ENCODE measurements at places on chromosomes 12 and 14.

- peak; percentile 44 for DNase-seq
Observed at GRCh38 chr14:102622262-102622885, 29.9 kb downstream of the RCOR1 start.

- no peak for DNase-seq
Observed at GRCh38 chr12:79250960-79251755, 386.6 kb downstream of the SYT1 start.

DNA sequence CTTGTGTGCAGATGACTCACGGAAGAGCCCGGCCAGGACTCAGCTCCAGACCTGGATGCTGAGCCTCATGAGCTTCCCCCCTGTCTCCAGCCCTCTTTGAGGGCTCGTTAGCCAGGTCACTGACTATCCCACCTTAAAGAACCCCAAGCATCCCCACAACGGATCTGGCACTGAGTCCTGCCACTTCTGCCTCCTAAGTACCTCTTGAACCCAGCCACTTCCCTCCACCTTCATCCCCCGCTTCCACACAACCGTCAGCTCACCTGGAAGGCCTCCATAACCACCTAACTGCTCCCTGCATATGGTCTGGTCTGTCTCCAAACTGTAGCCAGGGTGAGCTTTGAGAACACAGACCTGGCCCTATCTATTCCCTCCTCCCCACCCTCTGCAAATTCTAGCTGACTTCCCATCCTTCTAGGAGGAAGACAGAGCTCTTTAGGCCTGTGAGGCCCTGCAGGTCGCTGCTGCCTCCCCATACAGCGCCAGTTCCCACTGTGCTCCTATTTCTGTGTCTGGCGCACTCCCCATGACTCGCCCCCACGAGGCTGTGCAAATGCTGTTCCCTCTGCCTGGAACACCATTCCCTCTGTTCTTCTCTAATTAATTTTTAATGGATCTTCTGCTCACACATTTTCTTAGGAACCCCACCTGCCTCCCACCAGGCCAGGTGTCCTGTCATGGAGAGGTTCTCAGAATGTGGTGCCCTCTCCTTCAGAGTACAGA lies 2.9 kb upstream of the HSP90AA1 start:
- DNase-seq = no peak

- DNase-seq = no peak
Observed at GRCh38 chr12:93109551-93110203, 180.6 kb upstream of the EEA1 start.

DNA sequence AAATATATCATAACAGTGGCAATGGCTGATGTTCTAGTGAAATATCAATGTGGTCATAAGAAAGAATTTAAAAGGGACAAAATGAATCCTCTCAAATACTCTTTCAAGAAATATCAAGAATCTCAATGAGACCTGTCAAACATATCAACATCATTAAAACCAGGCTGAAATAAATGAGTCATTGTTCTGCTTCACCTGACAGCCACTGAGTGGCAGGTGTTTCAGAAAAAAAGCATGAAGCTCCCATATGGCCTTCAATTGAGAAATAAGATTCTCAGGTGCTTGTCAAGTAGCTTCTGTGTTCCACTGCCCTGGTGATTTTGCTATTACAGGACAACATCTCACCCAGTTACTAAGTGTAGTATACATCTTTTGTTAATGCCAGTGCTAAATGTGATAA lies 21.5 kb downstream of the ANAPC5 start:
- no peak for DNase-seq

DNA sequence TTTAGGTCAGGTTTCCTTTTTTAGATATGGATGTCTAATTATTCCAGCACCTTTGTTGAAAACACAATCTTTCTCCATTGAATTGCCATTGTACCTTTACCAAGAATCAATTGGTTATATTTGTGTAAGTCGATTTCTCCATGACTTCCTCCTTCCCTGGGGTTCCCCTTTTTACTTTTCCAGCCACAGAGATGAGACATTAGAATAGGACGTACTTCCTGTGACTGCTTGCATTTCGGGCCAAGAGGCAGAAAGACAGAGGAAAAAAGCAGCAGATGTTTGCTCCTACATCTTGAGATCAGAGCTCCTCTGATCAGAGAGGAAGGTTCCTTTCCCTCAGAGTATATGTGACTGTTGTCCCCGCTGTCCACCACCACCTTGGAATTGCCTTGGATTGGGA lies 453.7 kb upstream of the RGS6 start:
- no peak for DNase-seq

DNA sequence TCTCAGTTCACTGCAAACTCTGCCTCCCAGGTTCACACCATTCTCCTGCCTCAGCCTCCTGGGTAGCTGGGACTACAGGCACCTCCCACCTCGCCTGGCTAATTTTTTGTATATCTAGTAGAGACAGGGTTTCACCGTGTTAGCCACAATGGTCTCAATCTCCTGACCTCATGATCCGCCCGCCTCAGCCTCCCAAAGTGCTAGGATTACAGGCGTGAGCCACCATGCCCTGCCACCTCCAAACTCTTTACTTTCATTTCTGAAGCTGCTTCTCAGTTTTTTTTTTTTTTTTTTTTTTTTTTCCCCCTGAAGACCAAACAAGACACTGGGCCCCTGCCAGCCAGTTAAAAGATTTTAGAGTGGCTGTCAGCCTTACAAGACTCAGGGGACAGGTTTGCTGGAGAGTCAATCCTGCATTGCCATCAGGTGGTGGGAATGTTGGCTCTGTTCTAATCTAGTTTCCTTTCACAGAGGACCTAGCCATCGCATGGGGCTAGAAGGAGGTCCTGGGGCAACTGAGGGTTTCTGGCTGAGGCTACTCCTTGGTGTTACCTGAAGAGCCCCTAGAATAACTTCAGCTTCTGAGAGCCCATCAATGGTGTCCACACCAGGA lies 37.4 kb upstream of the HIGD1C start:
- no peak for DNase-seq

DNA sequence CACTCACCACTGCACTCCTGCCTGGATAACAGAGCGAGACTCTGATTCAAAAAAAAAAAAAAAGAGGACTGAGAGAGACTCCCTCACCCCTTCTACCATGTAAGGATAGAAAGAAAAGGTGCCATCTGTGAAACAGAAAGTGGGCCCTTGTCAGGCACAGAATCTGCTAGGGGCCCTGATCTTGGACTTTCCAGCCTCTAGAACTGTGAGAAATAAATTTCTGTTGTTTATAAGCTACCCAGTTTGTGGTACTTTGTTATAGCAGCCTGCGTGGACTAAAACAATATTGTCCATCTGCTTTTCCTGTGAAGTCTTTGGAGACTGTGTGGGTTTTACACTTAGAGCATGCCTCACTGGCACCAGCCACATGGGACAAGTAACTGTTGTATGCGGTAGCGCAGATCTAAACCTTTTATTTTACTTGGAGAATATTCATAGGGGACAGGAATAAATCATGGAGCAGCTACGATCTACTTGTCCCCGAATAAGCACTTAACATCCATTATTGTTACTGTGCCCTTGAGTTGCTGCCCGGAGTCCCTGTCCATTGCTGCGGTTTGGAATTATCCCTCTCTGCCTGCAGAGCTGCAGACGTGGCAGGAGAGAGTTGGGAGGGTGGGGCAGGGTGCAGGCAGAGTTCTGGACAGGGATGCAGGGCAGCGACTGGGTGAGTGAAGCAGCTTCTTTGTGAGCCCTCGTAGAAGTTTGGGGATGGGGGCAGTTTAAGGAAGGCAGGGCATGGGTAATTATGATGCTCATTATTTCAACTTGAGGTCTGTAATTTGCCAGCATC lies 52.4 kb upstream of the STON2 start:
- no peak for DNase-seq

- DNase-seq = no peak
Observed at GRCh38 chr14:72666610-72667009, 227.3 kb downstream of the DPF3 start.

DNA sequence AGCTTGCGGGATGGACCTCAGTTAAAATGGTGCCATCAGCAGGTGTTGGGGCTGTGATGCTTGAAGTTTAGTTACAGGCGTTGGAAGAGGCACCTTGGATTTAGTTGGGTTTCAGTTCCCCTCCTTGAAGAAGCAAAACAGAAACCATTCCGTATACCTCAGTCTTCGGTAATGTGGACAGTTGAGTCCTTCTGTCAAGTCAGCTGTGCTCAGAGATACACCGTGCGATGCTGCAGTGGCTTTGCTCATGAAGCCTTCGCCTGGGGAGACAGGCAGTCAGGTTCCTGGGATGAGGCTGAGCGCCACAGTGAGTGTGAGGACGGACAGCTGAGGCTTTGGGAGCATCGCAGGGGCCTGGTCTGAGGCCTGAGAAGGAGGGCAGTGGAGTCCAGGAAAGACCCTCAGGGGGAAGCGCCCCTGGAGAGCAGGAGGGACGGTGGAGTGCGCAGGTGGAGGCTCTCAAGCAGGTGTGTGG lies 7.4 kb downstream of the RAN start:
- peak; percentile 21 for DNase-seq

DNA sequence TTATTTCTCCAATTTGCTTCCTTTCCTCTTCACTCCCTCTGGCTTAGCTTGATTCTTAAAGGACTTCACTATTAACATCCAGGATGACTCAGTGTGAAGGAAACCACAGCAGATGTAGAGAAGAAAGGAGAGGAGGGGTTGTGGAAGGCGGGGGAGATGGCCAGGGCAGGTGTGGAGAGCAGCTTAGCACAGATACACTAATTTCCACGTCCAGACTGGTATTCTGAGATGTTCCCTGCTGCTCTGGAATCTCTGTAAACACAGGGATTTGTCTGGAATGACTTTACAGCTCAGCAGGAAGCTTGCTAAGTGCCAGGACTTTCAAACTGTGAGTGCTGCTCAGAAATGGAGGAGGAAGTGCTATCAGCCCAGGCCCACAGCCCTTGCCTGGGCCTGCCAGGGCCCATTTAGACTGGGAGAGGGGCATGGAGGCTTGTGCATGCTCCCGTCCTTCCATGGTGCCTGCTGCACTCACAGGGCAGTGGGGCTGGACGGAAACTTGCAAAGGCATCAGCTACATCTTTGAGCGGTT lies 202.5 kb upstream of the DDHD1 start:
- DNase-seq = peak; percentile 78

- no peak for DNase-seq
Observed at GRCh38 chr12:102474438-102475064, 5.8 kb downstream of the IGF1 start.

- no peak for DNase-seq
Observed at GRCh38 chr12:115185506-115185905, 501.5 kb upstream of the TBX3 start.

GRCh38 chr12:128033473-128033872 lies 233.5 kb upstream of the TMEM132C start:
- no peak for DNase-seq

Data from iPS-NIHi11 (cell line).